ENCODE measurements at places on chromosomes 5 and 9.

DNA sequence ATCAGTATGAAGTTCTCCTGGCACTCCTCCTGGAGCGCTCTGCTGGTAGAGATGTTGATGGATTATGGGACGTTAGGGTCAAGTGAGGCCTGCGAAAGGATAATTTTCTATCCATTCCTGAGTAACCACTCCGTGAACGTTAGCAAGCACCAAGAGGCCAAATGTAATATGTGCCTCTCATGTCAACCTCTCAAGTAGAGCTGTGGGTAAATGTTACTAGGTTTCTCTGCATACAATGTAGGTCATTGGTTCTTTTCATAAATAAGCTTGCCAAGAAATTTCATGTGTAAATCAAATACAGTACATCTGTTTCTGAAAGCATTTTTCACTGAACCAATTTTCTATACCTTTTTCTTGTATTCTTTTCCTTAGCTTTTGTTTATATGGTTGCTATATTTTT, 126.3 kb downstream of the KDM4C start:
- DNase-seq, result no peak

DNA sequence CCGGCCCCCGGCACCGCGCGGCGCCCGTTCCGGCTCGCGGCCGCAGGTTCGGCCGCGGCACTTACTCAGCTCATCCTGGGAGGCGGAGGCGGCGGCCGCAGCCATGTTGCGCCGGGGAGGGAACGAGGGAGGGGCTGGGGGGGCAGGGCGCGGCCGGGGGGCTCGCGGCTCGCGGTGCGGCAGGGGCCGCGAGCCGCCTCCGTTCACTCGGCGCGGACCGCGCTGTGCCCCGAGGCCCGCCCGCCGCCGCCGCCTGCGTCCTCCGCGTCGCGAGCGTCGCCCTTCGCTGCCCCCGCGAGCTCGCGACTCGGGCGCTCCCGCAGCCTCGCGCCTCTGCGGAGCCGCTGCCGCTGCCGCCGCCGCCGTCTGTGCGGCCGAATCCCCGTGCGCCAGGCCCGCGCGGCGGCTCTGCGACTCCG, 735 bp downstream of the ECPAS start:
- no peak for DNase-seq

- no peak for DNase-seq
These were observed 175.8 kb downstream of the WDR70 start for GRCh38 chr5:37554938-37555337.

DNA sequence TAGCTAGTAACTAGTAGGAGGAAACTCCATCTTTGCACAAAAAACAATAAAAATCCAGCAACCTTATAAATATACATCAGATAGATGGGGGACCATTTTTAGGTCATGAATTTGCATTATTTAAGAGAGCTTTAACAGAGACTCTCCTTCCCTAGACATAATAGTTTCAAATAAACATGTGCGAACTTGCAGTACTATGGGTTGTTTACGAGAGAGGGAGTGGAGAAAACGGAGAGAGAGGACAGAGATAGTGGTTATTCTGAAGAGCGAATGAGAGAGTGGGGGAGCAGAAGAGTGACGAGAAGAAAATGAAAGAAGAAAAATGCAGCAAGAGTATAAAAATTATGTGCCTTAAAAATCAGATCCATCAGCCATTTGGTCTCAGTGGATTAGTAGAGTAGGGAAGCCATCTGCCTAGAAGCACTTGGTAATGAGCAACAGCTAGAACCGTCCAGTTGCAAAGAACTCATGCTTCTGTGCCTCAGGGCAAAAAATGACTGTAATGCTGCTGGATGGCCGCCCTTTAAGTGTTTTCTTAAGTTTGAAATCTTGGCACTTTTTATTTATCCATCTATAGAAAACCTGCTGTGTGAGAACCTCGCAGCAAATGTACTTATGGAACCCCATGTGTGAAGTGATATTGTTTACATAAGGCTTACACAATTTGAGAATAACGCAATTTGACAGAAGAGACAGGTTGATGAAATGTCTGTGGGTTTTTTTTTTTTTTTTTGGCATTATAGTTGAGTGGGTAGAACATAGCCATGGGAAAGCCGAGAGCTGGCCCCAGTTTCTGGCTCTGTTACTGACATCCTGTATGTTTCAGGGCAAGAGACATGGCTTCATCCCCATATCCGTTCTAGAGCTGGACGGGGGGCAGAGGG, 95.6 kb upstream of the ZNF608 start:
- DNase-seq, result no peak

DNA sequence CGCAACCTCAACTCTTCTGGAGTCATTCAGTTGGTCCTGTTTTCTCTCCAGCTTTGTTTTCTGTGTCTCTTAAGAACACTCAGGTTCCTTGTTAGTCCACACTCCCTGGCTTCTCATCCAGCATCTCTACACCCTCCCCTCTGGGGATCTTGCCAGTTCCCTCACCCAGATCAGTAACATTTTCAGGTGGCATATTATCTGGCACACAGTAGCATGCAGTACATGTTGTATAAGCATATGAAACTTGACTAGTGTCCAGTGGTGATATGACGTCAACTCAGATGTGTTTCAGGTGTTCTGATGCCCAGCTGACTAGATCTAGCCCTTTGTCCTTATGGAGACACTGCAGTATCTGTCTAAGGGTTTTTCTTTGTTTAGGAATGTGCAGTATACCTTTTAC, 184.3 kb downstream of the ARHGAP26 start:
- no peak for DNase-seq

GRCh38 chr9:94672811-94673487, 33.6 kb upstream of the FBP1 start:
- DNase-seq, result no peak

DNA sequence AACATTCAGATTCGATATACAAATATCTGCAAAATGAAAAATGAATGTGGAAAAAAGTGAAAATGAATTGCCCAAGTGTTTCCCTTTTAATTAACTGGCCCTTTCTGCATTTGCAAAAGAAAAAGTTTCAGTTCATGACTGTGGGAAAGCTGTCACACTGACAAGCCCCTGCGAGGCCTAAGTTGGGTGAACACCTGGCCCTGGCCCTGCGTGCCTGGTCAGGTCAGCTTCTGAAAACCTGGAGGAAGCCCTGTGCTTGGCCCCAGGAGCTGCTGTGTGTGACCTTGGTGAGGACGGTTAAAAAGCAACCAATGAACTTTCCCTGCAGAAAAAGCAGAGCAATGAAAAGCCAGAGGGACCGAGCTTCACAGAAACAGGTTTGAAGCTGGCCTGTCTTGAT, 41.0 kb upstream of the SHC3 start:
- DNase-seq, result no peak

DNA sequence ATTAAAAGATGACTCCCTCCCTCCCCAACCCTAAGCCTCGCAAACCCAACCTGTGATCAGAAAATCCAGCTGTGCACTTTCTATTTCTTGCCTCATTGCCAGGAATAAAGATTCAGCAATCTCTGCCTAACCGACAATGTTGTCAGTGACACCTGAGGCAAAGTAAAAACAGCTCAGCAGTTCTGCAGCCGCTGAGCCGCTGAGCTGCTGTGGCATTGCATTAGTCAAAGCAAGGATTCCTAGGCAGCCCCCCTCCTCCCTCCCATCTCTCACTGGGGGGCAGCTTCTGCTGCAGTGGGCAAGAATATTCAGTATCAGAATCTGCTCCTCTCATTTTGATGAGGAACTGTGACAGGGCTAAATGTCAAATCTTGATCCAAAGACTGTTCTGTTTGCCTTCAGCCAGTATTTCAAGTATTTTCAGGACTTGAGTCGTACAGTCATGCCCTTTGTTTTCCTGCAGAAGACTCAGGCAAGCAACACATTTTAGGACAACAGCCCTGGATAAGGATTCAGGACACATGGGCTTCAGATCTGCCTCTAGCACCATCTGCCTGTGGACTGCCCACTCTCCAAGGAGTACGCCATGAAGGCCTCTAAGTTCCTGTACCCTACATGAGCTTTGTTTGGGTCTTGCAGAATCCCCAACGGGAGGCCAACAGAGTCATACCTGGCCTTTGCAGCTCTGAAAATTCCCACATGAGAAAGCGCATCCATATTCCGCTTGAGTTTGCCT, 41.1 kb upstream of the DAP start:
- no peak for DNase-seq

DNA sequence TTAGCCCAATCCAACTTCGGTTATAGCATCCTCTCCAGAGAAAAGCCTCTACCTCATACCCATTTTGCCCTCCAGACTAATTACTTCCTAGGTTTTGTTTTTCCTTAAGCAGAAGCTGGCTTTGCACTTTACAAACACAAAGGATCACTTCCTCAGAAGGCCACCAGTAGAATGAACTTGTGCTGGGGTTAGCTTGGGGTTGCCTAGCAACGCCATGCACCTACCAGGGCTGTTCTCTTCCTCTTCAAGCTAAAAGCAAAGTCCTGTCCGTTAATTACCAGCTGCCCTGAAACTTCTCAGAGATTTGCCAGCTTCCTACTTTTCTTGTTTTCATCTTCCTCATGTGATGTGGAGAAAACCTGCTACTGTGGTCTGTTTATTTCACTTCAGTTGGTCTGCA, 132.0 kb upstream of the WWC1 start:
- no peak for DNase-seq

DNA sequence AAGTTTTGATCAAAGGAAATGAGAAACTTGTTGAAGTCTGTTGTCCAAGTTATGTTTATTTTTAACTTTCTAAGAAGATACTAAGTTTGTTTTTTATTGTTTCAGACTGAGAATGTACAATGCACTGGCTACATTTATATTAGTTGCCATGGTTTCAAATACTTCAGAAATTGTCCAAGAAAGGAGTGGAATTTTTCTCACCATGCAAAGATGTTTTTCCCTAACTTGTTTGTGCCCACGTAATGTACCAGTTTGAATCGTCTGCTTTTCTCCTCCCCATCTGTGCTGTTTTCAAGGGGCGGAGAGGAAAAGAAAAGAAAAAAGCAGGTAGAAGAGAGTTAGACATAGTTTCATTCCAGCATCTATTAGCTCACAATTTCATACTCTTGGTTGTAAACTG, 407.0 kb downstream of the KCTD16 start:
- no peak for DNase-seq

GRCh38 chr5:170937072-170937471, 75.3 kb downstream of the RANBP17 start:
- no peak for DNase-seq

DNA sequence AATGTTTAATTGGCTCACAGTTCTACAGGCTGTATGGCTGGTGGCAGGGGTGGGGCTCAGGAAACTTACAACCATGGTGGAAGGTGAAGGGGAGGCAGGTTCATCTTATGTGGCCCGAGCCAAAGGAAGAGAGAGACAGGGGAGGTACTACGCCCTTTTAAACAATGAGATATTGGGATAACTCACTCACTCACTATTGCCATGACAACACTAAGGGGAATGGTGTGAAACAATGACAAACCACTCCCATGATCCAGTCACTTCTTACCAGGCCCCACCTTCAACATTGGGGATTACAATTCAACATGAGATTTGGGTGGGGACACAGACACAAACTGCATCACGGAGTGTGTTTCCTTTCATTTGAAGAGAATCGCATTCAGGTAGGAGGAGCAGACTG, 220.9 kb downstream of the GADD45G start:
- DNase-seq, result no peak

- DNase-seq, result no peak
These were observed 9.3 kb upstream of the PTPN3 start for GRCh38 chr9:109507421-109507838.

GRCh38 chr9:69469136-69469535, 144.1 kb downstream of the ENTREP1 start:
- no peak for DNase-seq

- no peak for DNase-seq
These were observed 276.5 kb downstream of the ARHGEF28 start for GRCh38 chr5:73902327-73903051.

DNA sequence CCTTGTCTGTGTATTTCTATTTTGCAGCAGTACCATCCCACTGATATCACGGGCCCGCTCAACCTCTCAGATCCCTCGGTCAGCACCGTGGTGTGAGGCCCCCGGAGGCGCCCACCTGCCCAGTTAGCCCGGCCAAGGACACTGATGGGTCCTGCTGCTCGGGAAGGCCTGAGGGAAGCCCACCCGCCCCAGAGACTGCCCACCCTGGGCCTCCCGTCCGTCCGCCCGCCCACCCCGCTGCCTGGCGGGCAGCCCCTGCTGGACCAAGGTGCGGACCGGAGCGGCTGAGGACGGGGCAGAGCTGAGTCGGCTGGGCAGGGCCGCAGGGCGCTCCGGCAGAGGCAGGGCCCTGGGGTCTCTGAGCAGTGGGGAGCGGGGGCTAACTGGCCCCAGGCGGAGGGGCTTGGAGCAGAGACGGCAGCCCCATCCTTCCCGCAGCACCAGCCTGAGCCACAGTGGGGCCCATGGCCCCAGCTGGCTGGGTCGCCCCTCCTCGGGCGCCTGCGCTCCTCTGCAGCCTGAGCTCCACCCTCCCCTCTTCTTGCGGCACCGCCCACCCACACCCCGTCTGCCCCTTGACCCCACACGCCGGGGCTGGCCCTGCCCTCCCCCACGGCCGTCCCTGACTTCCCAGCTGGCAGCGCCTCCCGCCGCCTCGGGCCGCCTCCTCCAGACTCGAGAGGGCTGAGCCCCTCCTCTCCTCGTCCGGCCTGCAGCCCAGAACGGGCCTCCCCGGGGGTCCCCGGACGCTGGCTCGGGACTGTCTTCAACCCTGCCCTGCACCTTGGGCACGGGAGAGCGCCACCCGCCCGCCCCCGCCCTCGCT, 1.9 kb downstream of the LRRC26 start:
- no peak for DNase-seq

DNA sequence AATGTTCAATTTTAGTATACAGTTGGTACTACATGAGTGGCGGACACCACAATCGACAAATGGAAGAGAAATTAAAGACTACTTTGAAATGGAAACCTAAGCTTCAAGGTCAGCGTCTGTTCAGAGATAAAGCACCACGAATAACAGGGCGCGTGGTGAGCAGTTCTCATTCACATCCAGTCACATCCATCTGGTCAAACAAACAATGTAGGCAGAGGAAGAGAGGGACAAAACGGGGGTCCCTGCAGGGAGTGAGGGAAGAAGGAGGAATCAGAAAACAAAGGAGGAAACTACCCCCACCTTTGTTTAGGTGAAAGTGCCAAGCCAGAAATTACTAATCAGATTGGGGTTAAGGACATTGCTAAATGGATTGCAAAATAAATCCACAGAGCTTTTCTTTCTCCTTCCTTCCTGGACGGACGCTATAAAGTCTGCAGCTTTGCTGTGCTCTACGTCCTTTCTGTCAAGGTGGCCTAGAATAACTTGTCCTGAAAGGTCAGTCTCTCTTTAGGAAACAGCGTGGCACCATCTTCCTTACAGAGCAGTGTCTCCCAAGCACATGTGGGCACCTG, 138.6 kb downstream of the ENTREP1 start:
- no peak for DNase-seq

GRCh38 chr5:121691478-121691877, 160.2 kb upstream of the FTMT start:
- DNase-seq, result no peak

DNA sequence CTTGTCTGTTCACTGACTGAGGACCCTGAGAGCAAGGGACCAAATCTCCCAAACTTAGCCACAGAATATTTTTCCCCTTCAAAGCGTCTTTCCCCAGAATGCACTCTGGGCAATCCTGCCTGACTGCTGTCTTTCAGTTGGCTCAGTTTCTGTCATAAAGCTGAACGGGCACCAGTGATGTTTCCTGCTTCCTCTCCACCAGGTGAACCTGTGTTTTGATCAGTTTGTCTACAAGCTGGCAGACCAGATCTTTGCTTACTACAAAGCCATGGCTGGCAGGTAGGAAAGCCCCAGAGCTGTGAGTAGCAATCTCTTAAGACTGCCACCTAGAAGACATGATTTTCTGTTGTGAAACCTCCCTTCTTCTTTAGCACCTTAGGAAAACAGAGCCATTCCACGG, 61.8 kb downstream of the CYFIP2 start:
- DNase-seq, result no peak

GRCh38 chr9:70868661-70869652, 252.5 kb downstream of the TRPM3 start:
- DNase-seq, result no peak

GRCh38 chr5:7181841-7182240, 214.1 kb upstream of the ADCY2 start:
- DNase-seq, result no peak

All from activated CD8-positive, alpha-beta memory T cell treated with anti-CD3 and anti-CD28 coated beads for 1 hour (primary cell).